ENCODE measurements at places on chromosomes 6 and 20. TPM values are rescaled to one million over a fixed set of nuclear protein-coding genes. Genes with fewer than 3 reads are reported as not detected.
A peak's percentile ranks its signal among the peaks of the same experiment; 100 is the strongest.

- no peaks in the 10 kb centered on the region for H3K4me1 ChIP-seq
- no peaks in the 10 kb centered on the region for H3K27me3 ChIP-seq
- no peaks in the 10 kb centered on the region for H3K36me3 ChIP-seq
- H3K27ac ChIP-seq: no peak overlapping the region
- H3K4me3 ChIP-seq: no peak overlapping the region
These were observed 170.7 kb downstream of the ERMARD start for GRCh38 chr6:169921853-169922824.

The TREML2 gene
- total RNA-seq: 3.2 TPM

GRCh38 chr6:56760842-56761241 is 118.2 kb upstream of the DST start:
- no peak overlapping the region for H3K27ac ChIP-seq
- no peak for DNase-seq
- H3K27me3 ChIP-seq: no peaks in the 10 kb centered on the region
- no peak overlapping the region for H3K4me3 ChIP-seq

DNA sequence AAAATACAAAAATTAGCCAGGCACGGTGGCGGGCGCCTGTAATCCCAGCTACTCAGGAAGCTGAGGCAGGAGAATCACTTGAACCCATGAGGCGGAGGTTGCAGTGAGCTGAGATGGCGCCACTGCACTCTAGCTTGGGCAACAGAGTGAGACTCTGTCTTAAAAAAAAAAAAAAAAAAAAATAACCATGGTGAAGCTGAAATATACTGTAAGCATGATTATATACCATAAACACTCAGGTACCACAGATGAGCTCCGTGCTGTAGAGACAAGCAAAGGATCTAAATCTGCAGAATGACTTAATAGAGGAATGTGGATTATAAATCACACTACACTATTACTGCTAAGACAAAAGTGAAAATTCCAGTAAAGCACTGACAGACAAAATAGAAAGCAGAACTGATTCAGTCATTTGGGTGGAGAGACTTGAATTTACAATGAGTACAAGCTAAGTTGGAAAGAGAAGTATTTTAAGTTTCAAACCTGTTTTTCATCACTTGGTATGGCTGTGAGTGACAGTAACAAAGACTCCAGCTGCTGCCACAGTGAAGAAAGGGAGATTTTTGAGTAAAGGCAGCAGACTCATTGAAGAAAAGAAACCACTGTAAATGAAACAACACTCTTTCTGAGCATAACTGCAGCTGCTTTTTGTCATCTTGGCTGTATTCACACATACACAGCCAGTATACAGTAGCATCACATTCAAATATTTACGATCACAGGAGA is 322.1 kb downstream of the RNGTT start:
- H3K36me3 ChIP-seq: no peaks in the 10 kb centered on the region
- no peaks in the 10 kb centered on the region for H3K4me1 ChIP-seq
- H3K27ac ChIP-seq: no peak overlapping the region
- DNase-seq: peak; percentile 36

The C6orf141 gene
- 10.0 TPM for total RNA-seq

The BHLHE23 gene
- total RNA-seq: not detected

- H3K36me3 ChIP-seq: no peaks in the 10 kb centered on the region
- H3K27me3 ChIP-seq: no peaks in the 10 kb centered on the region
- no peak overlapping the region for H3K4me3 ChIP-seq
- H3K27ac ChIP-seq: peak overlapping the region; percentile 26
- no peak for DNase-seq
These were observed 121.1 kb downstream of the PLEKHG1 start for GRCh38 chr6:150720774-150721233.

DNA sequence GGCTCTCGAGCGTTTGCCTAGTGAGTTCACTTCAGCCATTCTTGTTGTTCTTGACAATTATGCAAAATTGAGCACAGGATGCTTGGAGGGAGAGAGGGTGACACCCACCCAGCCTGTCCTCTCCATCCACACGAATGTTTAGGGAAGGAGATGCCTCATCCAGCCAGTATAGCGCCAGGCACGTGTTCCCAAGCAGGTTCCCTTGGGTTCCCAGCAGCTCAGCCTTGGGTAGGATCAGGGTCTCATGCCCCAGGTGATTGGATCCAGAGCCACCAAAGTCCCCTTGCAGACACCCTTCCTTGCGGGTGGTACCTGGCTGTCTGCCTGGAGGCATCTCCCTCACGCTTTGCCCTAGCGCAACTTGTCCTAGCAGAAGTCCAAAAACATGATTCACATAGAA is 394.9 kb downstream of the CDH4 start:
- no peak for DNase-seq
- no peaks in the 10 kb centered on the region for H3K4me1 ChIP-seq
- peaks cover 68% of the 10 kb centered on the region for H3K27me3 ChIP-seq
- H3K36me3 ChIP-seq: no peaks in the 10 kb centered on the region
- H3K4me3 ChIP-seq: no peak overlapping the region
- no peak overlapping the region for H3K27ac ChIP-seq

The TFAP2D gene
- total RNA-seq: not detected

GRCh38 chr6:137834508-137834907 is 32.6 kb upstream of the TNFAIP3 start:
- no peaks in the 10 kb centered on the region for H3K4me1 ChIP-seq
- H3K36me3 ChIP-seq: no peaks in the 10 kb centered on the region
- H3K27ac ChIP-seq: no peak overlapping the region
- DNase-seq: no peak
- no peaks in the 10 kb centered on the region for H3K27me3 ChIP-seq
- no peak overlapping the region for H3K4me3 ChIP-seq

- no peaks in the 10 kb centered on the region for H3K4me1 ChIP-seq
- no peak overlapping the region for H3K27ac ChIP-seq
- peaks cover 9% of the 10 kb centered on the region for H3K27me3 ChIP-seq
- no peak overlapping the region for H3K4me3 ChIP-seq
These were observed 212.5 kb downstream of the CDH4 start for GRCh38 chr20:61464307-61465303.

The TSBP1 gene
- total RNA-seq: not detected

The NCR2 gene
- not detected for total RNA-seq

The SNAI1 gene
- 4.1 TPM for total RNA-seq

The PPP1R3G gene
- 0.17 TPM for total RNA-seq

DNA sequence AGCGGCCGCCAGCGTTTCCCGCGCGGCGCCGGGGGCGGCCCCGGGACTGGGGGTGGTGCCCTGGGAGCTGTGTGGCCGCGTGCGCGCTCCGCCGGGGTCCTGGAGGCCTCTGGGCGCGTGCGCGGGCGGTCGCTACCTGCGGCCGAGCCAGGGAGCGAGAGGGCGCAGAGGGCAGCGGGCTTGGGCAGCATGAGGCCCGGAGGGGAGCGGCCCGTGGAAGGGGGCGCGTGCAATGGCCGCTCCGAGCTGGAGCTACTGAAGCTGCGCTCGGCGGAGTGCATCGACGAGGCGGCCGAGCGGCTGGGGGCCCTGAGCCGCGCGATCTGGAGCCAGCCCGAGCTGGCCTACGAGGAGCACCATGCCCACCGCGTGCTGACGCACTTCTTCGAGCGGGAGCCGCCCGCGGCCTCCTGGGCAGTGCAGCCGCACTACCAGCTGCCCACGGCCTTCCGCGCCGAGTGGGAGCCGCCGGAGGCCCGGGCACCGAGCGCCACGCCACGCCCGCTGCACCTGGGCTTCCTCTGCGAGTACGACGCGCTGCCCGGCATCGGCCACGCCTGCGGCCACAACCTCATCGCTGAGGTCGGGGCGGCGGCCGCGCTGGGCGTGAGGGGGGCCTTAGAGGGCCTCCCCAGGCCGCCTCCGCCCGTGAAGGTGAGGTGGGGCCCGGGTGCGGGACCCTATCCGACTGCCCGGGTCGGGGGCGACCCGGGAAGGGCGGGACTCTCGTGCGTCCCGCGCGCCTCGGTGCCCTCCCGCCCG is at the start of gene PM20D2:
Gene PM20D2 (plus strand): TSS at position 100 of the 762 bp plus-strand sequence. CDS start 90 bp downstream, at position 190.
- DNase-seq: peak; percentile 70
- H3K4me3 ChIP-seq: peak within 1 kb of the TSS; percentile 71
- H3K4me1 ChIP-seq: peaks cover 14% of the 10 kb centered on the region
- H3K27ac ChIP-seq: peak within 1 kb of the TSS; percentile 78
- no peaks in the 10 kb centered on the region for H3K27me3 ChIP-seq
- peaks cover under 1% of the 10 kb centered on the region for H3K36me3 ChIP-seq

The BEND6 gene
- total RNA-seq: 1.6 TPM

The TEAD3 gene
- 18.1 TPM for total RNA-seq

- DNase-seq: no peak
- H3K27ac ChIP-seq: no peak overlapping the region
- H3K4me1 ChIP-seq: no peaks in the 10 kb centered on the region
These were observed 38.6 kb upstream of the SENP6 start for GRCh38 chr6:75563032-75563431.

DNA sequence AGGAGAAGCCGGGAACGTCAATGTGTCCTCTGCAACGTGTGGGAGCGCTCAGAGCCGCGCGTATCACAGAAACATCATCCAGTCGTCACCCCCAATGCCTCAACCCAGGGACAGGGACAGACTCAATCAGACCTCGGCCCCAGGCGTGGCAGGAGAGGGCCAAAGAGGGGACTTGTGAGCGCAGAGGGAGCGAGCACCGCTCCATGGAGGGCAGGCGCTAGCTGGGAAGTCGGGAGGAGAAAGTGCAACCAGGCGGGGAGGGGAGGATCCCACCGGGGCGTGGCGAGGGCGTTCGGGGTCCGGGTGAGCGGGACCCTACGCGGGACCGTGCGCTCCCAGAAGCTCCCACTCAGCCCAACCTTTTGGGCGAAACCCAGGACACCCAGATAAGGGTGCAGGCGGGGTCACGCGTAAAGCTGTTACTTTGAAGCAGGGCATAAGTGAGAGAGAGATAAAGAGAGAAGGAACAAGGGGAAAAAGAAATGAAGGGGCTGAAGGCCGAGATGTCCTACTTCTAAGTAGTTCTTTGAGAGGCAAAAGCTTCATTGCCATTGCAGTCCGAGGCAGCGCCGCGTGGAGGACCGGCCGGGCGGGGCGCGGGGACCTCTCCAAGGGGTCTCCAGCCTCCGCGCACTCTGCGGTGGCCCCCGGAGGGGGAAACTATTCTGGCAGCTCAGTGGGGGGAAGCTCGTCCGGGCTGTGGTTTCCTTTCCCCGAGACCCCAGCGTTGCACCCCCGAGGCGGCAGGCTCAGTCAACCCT is 862 bp upstream of the SOBP start:
- peaks cover 7% of the 10 kb centered on the region for H3K27me3 ChIP-seq
- H3K27ac ChIP-seq: peak overlapping the region; percentile 48
- H3K36me3 ChIP-seq: no peaks in the 10 kb centered on the region
- peaks cover 37% of the 10 kb centered on the region for H3K4me1 ChIP-seq

The HLA-DRB5 gene
- 106 TPM for total RNA-seq

The PCK1 gene
- not detected for total RNA-seq

DNA sequence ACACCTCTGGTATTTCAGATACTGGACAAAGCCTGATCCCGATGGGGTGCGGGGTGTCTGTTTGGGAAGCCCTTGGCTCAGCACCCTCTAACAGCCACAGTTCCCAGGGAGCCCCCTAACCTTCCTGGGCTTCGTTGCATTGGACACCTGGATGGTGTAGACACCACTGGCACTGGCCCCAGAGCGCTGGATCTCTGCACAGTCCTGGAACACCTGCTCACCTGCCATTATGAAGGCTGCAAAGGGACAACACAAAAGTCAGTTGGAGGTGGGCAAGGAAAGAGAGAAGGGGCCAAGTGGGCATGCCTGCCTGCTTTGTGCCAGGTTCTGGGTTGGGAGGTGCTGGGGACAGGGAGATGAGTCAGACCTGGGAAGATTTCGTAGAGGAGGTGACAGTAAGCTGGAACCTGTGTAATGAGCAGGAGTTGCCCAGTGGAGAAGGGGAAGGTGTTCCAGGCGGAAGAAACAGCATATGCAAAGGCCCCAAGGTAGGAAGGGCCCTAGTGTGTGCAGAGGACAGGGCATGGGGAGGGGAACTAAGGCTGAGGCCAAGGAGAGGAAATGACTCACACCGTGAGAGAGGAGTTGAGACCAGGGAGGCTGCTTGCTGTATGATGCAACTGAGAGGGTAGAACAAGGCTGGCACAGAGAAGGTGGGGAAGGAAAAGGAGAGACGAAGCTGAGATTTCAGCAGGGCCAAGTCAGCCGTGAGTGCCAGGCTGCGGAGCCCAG is 34.9 kb downstream of the ANGPT4 start:
- H3K4me3 ChIP-seq: no peak overlapping the region
- H3K4me1 ChIP-seq: peaks cover 6% of the 10 kb centered on the region
- no peaks in the 10 kb centered on the region for H3K36me3 ChIP-seq
- H3K27me3 ChIP-seq: no peaks in the 10 kb centered on the region

GRCh38 chr20:17524560-17524959 is 6.6 kb downstream of the BFSP1 start:
- H3K27ac ChIP-seq: no peak overlapping the region
- H3K36me3 ChIP-seq: no peaks in the 10 kb centered on the region
- H3K4me1 ChIP-seq: no peaks in the 10 kb centered on the region

The SPEF1 gene
- total RNA-seq: 2.8 TPM

GRCh38 chr6:25173246-25173645 is 105.9 kb upstream of the CARMIL1 start:
- H3K36me3 ChIP-seq: no peaks in the 10 kb centered on the region
- H3K27me3 ChIP-seq: no peaks in the 10 kb centered on the region
- no peak overlapping the region for H3K4me3 ChIP-seq
- H3K4me1 ChIP-seq: peaks cover 79% of the 10 kb centered on the region
- peak overlapping the region; percentile 72 for H3K27ac ChIP-seq

The GATA5 gene
- 0.84 TPM for total RNA-seq

- peaks cover 12% of the 10 kb centered on the region for H3K4me1 ChIP-seq
- H3K4me3 ChIP-seq: peak within 1 kb of the TSS; percentile 98
- H3K27ac ChIP-seq: peak within 1 kb of the TSS; percentile 95
- H3K36me3 ChIP-seq: no peaks in the 10 kb centered on the region
- DNase-seq: no peak
- H3K27me3 ChIP-seq: no peaks in the 10 kb centered on the region
These were observed at the start of gene CBFA2T2 for GRCh38 chr20:33490023-33490933. Gene CBFA2T2 (plus strand): TSS chr20:33490096. CDS start chr20:33490268, 172 bp downstream.

The GNAS-AS1 gene
- 1.5 TPM for total RNA-seq

GRCh38 chr6:34508425-34508824 is 42.5 kb downstream of the PACSIN1 start:
- H3K36me3 ChIP-seq: no peaks in the 10 kb centered on the region
- no peak overlapping the region for H3K27ac ChIP-seq
- no peak for DNase-seq
- no peaks in the 10 kb centered on the region for H3K4me1 ChIP-seq
- peaks cover 1% of the 10 kb centered on the region for H3K27me3 ChIP-seq

DNA sequence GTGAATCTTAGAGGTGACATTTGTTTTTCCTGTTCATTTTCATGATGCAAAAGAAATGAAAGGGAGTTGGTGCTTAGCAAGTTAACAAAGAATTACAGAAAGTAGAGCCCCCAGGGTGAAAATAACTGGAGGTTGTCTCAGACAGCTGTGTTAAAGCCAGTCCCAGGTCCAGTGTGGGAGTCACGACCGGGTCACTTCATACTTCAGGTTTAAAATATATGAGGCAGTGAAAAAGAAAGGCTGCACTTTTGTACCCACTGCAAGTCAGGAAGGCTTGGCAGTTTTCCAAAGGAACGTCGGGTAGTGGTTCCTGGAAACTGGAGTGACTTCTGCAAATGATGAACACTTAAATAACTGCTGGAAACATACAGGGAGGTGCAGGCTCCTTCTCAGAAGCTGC is 91.5 kb upstream of the THBS2 start:
- H3K27me3 ChIP-seq: no peaks in the 10 kb centered on the region

The KCNK16 gene
- total RNA-seq: not detected

The SLC17A5 gene
- 24.8 TPM for total RNA-seq

The LRRC1 gene
- total RNA-seq: 16.4 TPM
